ENCODE measurements at places on chromosomes 1 and 21.

- no peak for DNase-seq
Observed at GRCh38 chr1:20978413-20978812, 191.3 kb upstream of the HP1BP3 start.

GRCh38 chr1:25698252-25698651 is 81.7 kb downstream of the MAN1C1 start:
- no peak for DNase-seq

GRCh38 chr1:31548534-31548906 is 27.8 kb upstream of the TINAGL1 start:
- no peak for DNase-seq

- DNase-seq, result no peak
Observed at GRCh38 chr21:20308586-20309315, 689.5 kb upstream of the NCAM2 start.

DNA sequence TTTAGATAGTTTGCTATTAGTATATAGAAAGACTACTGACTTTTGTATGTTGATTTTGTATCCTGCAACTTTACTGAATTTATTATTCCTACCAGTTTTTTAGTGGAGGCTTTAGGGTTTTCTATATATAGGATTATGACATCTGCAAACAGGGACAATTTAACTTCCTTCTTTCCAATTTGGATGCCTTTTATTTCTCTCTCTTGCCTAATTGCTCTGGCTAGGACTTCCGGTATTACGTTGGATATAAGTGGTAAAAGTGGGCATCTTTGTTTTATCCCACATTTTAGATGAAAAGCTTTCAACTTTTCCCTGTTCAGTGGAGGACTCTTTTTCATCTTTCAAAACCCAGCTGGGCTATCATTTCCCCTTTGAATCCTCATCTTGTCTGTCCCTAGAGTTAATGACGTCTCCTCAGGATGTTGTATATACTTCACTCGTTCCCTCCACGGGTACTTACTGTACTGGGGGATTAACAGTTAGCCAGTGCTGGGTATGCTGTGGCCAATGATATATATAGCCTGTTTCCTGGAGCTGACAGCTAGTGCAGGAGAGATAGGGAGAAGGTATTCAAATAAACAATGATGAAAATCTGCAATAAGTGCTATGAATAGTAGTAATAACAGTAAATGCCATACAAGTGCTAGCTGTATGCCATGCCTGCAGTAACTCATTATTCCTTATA is 9.8 kb downstream of the ACOT11 start:
- no peak for DNase-seq

DNA sequence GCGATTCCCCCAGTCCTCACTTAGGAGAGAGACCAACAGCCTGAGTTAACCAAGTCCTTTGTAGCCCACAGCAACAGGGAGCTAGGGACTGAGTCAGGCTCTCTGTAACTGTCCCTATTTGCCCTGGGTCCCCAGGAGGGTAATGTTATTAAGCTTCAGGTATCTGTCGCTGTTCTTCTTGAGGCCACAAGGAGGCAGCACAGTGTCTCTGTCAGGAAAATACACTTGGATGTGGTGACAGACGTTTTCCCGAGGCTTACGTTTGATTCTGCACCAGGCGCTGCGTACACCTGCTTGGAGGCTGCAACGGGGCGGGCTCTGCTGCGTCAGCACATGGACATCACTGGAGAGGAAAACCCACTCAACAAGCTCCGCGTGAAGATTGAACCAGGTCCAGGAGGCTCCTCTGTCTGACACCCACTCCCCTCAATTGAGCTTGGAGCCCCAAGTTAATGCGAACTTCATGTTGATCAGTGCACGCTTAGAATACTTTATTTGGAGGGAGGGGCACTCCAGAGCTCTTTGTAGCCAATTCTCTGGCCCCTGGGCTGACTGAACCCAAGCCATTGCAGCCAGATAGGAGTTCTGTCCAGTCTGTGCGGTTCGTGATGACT is 10.7 kb upstream of the ELF3 start:
- no peak for DNase-seq

DNA sequence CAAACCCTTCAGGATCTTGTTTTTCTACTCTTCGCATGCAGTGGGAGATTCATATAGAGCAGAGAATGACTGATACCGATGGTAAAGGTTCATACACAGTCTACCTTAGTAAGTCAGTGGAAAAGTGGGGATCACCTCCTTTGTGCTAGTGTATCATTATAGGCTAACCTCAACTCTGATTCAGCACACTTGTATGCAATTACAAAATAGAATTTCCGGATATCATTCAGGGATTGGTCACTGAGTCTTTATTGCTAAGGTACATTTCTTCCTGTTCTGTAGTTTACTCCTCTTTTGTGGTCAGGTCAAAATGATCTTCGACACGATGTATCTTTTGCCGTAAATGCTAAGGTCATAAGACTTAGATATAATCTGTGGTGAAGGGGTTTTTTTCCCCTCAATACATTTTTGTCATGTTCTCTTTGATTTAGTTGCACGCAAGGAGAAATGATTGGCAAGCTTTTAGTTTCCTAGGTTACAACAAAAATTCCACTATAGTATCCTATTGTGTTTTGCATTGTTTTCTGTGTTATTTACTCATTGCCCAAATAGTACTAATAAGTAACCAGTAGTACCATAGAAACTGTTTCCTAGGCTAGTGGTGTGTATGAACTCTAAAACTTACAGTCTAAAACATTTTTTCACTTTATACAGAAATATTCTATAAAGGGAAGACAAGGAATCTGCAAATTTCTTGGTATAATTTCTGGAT is 35.7 kb upstream of the PLA2G4A start:
- no peak for DNase-seq

DNA sequence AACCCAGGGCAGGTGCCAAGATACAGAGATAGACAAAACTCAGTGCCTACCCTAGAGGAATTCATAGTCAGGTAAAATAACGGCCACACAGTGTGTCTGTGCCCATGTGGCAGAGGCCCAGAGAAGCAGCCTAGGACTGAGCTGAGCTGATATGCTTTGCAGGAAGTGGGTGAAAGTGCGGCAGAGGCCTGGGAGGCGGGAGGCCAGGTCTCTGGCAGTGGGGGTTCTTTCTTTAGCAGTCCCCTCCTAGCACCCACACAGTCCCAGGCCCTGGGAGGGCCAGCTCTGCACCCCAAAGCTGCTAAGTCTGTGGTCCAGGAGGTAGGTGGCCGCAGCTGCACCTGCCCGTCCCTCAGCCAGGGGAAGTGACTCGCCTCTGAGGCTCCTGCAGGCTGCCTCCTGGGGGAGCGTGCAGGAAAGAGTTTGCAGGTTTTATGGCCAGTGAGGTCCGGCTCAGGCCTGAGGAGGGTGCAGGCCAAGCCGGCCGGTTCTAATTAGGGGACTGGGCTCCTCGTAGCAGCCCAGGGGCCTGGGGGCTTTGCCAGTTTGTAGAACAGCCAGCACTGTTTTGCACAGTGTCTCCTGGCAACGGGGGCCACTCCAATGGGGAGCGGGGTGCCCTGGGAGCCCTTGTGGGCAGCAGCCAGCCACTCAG is 107.9 kb downstream of the SPSB1 start:
- no peak for DNase-seq

Data from stimulated activated naive B cell treated with anti-CD40 and anti-IgM and Interleukin-4, amounts not matched to agents 10 μg/mL and 1 μg/mL and 100 μg/mL, for 72 hours (primary cell).